B cell (primary cell): ENCODE measurements at places on chromosomes 2 and 18. TPM values are rescaled to one million over a fixed set of nuclear protein-coding genes. Genes with fewer than 3 reads are reported as not detected.

Gene PJVK
- polyA plus RNA-seq: 2.3 and 2.6 TPM in 2 replicates

Gene UPP2
- not detected in 2 replicates for polyA plus RNA-seq

Gene EFR3B
- polyA plus RNA-seq: not detected in 2 replicates

Gene FARP2
- 37.1 and 52.6 TPM in 2 replicates for polyA plus RNA-seq

Gene DPP10
- polyA plus RNA-seq: not detected in 2 replicates

Gene CXCR4
- polyA plus RNA-seq: 1,832 and 1,901 TPM in 2 replicates

Gene CYP27C1
- polyA plus RNA-seq: not detected in 2 replicates

Gene CSRNP3
- not detected in 2 replicates for polyA plus RNA-seq

Gene PRKAG3
- polyA plus RNA-seq: not detected in 2 replicates

Gene CXCR1
- 0.04 and 0.07 TPM in 2 replicates for polyA plus RNA-seq

Gene SERPINB12
- not detected in 2 replicates for polyA plus RNA-seq

Gene CYBRD1
- 0.07 and 0.27 TPM in 2 replicates for polyA plus RNA-seq

Gene FSHR
- not detected in 2 replicates for polyA plus RNA-seq
